ENCODE measurements at places on chromosomes 12 and 14.

GRCh38 chr14:91075553-91075952 lies 15.1 kb upstream of the RPS6KA5 start:
- DNase-seq = no peak

DNA sequence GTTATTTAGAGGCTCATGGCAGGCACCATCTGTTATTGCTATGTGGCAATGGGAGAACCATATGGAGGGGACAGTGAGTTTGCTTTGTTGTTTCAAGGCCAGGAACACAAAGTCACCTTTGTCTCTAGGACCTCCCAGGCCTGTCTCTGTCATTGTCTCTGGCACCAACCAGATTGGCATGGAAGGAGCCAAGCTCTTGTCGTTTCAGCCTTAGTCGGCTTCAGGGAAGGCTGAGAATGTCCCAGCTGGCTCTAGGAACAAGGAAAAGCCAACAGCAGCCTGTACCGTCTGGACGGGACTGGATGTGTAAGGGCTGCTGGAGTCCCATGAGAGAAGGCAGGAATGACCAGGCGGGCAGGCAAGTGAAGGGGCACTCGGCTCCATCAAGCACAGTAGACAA lies 29.2 kb downstream of the RPH3A start:
- no peak for DNase-seq

DNA sequence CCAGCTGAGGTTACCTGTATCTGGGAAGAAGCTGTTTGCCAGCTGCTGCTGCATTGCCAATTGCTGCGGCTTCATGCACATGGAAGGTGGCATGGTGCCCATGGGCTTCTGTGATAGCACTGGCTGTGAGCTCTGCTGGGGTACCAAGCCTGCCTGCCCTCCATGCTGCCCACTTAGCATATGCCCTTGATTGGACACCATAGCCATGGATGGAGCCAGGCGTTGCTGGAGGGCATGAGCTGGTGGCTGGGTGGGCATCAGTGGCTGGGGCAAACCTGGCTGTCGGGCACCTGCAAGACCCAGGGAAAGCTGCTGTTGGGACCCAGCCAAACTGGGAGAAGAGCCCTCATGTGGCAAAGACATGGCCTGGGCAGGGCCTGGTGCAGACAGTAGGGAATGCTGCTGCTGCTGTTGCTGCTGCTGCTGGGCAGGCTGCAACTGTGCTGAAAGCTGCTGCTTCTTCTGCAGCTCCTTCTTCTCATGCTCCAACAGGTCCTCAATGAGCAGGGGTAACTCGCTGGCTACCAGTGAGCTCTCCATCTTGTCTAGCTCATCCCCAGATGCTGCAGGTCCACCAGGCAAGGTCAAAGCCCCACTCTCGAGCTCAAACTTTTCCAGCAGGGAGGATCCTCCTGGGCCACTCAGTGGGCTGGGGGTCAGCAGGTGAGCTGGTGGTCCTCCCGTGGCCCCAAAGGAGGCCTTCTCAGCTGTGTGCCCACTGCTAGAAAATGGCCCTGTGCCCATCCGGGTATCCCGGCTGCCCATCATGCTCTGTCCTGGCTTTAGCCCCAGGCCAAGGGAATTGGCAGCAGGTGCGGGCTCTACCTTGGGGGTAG lies 18.8 kb upstream of the PRKAG1 start:
- DNase-seq = no peak

GRCh38 chr12:47819896-47820630 lies at the start of gene HDAC7:
TSS of gene HDAC7 (minus strand) at chr12:47819903. CDS start at chr12:47819785, 118 bp downstream.
- DNase-seq = no peak

GRCh38 chr12:103441437-103442181 lies 54.2 kb downstream of the C12orf42 start:
- DNase-seq = no peak

DNA sequence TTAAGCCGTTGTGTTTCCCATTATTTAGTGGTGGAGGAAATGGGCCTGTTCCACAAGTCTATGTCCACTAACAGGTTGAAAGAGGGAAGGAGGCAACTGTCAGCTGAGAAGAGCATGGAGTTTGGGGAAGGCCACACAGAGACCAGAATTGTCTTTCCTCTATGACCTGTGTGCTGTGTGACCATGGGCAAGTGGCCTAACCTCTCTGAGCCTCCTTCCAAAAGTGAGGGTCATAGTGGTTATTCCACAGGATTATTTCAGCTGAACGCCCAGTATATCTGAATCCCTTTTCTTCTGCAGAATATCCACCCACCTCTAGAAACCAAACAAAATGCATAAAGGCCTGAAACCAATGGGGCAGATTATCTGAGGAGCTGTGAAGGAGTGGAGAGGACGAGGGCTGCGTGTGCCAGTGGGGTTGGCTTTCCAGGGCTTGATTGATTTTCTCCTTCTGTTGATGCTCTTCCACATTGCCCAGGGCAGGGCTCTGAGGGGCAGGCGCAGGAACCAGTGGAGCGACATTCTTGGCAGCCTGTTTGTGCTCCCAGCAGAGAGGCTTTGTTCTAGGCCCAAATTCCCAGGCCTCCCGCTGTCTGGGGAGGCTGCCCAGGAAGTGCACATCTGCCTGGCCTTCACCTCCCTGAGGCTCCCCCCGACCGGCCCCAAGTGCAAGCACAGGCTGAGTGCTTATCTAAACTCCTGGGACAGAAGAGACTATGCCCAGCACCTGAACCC lies 452.7 kb downstream of the BCL11B start:
- no peak for DNase-seq

DNA sequence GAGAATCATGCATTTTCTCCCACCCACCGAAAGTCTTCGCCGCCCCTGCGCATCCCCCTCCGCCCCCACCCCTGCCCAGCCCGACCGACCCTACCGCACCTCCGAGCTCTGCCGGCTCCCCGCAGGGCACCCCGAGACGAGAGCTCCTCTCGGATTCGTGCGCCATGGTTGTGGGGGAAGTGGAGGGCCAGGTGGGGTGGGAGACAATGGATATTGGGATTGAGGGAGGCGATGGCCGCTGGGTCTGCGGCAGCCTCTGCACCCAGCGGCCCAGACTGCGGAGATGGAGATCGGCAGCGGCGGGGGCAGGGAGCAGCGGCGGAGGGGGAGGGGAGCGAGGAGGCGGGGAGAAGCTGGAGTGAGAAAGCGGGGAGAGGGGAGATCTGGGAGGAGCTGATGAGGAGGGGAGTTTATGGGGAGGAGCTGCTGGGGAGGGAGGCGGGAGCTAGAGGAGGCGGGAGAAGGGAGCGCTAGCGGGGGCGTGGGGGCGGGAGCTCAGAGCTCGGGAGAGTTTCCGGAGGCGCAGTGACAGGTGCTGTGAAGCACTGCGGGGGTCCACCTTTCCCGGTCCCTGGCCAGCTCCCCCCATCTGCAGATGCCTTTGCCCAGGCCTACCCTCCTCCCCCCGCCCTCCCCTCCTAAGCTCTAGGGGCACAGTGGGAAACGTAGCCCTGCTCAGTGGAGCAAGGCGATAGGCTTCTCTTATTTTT lies at the start of gene SALL2:
TSS of gene SALL2 (minus strand) at position 385 of the 710 bp plus-strand sequence. CDS start at position 166, 219 bp downstream.
- DNase-seq = peak; percentile 79

- DNase-seq = no peak
Measured at GRCh38 chr14:40362856-40363255, 930.6 kb upstream of the FBXO33 start.

DNA sequence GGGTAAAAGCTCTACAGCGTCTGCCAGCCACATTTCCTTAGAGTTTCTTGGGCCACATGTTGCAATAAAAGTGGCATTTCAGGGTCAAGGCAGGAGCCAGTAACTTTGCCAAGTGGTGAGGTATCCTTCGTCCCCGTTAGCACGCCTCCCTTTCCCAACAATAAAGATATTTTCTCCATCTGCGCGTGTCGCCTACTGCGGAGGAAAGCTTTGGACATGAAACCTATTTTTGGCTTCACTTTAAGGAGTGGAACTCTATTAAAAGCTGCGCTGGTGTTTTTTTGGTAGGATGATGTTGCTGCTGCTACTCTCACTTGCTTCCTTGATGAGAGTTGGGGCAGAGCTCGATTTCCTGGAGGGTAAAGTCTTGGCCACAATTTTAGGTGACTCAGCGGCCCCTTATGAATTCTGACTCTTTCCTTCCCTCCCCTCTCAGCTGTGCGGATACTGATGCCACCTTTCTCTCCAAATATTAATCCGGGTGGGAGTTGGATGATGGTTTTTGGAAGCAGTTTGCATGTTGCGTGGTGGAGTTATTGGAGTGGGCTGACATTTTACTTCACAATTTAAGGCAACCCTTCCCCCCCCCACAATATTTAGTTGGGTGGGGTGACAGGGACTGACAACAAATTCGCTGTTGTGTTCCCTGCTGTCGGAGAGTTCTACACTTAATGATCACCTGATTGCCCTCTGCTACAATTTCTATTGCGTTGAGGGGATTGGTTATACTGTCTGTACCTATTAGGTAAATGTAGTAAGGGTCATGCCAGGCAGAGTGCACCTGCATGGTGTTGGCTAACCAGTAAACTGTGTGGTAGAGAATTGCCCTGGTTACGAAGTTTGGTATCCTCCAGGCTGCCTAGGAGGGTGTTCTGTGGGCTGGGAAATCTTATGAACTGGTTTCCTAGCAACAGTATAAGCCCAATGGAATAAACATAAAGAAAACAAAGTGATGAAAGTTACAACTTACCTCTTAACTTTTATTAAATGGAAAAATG lies 1.1 kb downstream of the CCDC91 start:
- no peak for DNase-seq

- no peak for DNase-seq
Measured at GRCh38 chr12:24909667-24910066, 39.2 kb downstream of the BCAT1 start.

- no peak for DNase-seq
Measured at GRCh38 chr12:92080911-92081285, 64.7 kb downstream of the BTG1 start.

DNA sequence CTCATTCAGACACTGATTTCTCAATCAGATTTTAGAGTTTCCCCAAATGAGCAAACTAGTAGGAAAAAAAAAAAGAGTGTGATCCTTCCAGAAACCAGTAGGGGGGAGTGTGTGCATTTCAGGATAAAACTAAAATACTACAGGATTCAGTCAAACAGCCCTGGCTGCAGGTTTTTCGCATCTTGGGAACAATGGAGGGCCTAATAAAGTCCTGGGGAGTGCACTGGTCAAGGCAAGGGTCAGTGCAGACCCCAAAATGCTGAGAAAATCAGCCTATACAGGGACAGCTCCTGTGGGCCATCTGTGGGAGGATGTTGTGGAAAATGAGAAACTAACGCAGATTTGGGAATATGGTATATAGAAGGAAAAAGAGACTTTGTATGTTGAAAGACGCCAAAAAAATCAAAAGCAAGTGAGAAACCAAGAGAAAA lies 22.2 kb upstream of the ABCD4 start:
- DNase-seq = peak; percentile 26

- DNase-seq = no peak
Measured at GRCh38 chr14:68254669-68255527, 435.3 kb downstream of the RAD51B start.

DNA sequence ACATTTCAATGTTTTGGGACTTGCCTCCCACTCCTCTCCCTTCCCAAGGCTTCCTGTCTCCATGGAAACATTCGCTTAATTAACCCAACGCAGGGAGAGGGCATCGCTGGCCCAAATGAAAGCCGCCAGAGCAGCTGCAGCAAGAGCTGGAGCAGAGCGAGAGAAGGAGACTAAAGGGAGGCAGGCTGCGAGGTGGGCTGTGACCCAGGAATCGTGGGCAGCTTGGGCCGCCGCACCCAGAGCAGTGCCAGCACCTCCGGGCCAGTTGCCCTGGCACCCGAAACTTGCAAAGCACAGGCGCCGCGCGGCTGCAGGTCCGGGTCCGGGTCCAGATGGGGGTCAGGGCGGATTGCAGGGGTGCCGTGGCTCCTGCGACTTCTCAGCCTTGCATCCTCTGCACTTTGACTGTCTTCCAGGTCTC lies 43.5 kb upstream of the PTPRQ start:
- DNase-seq = peak; percentile 10

DNA sequence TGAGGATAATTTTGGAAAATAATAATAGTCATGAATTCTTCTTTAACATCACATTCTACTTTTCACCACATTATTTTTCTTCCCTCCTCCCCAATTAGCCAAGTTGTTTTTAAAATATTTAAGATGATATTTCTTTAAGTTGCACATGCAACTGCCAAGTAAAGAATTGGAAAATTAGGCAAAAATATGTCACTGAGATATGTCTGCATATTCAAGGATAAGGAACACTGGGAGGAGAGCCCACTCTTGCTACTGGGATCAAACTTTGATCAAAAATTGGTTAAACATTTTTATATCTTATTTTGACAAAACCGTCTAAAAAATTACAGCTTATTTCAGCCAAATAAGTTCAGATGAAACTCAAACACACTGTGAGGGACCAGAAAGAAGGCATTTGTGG lies 231.2 kb upstream of the TMTC1 start:
- DNase-seq = no peak

Data from right renal pelvis (tissue), 4 donors.